ENCODE measurements at places on chromosomes 6 and 20.
A peak's percentile ranks its signal among the peaks of the same experiment; 100 is the strongest.

GRCh38 chr6:69783108-69783507 lies 13.7 kb downstream of the LMBRD1 start:
- DNase-seq, result peak; percentile 23

DNA sequence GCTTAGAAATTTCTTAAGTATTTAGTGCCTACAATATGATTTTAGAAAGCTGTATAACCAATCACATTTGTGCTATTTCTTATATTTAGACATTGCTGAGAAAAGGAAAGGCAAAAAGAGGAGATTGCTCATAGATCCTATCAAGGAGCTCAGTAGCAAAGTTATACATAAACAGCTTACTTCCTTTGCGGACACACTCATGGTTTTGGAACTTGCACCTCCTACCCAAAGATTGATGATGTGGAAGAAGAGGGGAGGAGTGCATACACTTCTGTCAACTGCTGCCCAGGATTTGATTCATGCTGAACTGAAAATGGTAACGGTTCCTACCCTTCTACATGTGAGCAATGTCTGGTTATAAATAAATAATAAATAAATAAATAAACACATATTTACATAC lies 16.7 kb downstream of the RAD21L1 start:
- DNase-seq, result no peak

DNA sequence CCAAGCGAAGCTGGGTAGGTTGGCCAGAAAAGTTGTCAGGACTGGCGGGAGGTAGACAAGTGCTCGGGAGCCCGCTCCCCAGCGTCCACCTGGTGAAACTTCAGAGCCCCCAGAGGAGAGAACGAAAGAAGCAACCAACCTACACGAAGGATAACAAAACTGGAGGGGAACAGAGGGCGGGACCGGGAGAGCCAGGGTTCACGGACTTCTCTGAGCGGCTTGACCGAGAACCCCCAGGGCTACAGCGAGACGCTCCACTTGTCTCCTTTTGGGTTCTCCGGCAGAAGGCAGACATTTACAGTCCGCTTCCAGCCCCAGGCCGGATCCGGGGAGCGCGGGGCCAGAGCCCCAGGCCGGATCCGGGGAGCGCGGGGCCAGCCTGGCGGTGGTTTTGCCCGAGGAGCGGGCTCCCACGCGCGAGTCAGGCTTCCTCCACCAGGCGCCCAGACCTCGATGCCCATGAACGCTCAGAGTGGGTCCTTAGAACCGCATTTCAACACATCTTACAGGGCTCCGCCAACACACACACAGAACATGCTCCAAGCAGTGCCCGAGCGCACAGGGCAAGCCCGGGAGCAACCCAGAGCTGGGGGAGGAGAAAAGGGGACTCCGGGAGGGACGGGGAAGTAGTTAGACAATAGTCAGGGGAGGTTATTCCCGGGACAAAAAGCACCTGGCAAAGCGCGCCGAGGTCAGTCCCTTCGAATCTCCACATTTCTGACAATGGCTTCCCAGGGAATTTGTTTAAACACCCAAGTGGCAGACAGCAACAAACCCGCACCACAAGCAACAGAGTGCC lies 1.1 kb downstream of the PTPRK start:
- DNase-seq, result peak; percentile 36

- no peak for DNase-seq
Measured at GRCh38 chr6:85887461-85887860, 244.8 kb upstream of the SYNCRIP start.

- no peak for DNase-seq
Measured at GRCh38 chr20:23867152-23867776, 12.3 kb downstream of the CST5 start.

DNA sequence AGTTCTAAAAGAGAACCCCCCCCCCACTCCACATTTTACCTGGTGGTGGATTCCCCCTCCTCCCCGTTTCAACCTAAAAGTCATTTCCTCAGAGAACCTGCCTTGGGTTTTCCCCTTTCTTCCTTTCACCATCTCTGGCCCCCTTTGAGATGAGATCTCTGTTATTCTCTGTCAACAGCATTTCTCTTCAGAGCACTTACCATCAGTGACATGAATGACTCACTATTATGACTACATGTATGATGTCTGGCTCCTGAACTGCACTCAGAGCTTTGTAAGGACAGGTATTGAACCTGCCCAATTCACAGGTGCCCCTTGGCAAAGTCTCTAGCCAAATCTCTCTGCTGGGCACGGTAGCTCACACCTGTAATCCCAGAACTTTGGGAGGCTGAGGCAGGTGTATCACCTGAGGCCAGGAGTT lies 61.4 kb upstream of the JARID2 start:
- DNase-seq, result peak; percentile 58

DNA sequence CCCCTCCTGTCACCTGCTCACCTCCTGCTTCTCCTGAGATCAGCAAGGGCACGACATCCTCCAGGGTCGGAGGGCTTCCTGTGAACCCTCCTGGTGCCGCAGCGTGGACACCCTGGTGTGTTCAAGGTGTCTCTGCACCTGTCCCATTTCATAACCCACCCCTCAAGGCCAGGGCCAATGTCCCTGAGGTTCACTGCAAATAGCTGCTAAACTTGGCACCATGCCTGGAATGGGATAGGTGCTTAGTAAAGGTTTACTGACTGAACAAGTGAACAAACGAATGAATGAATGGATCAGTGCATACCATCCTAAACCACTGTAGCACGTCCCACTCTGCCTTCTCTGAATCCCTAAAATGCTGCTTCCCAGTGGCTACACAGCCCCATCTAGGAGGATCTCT lies 35.0 kb downstream of the SIRPA start:
- DNase-seq, result no peak

DNA sequence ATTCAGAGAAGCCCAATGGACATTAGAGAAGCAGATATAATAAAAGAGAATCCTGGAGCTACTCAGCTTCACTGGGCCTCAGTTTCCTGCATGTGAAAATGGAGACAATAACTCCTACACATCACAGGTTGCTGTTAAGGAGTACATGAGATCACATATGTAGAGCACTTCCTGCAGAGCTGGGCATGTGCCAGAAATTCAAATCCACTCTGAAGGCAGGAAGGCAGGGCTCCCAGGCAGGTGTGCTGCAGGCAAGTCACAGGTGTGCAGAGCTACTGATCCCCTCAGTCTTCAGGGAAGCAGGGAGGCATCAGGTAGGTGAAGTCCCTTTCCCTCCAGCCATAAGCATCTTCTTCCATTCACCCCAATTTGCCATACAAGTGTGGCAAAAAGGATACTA lies 48.0 kb downstream of the DST start:
- DNase-seq, result peak; percentile 19

GRCh38 chr6:32843331-32843978 lies 392 bp downstream of the PSMB8 start:
- DNase-seq, result no peak

- no peak for DNase-seq
Measured at GRCh38 chr6:47631797-47632196, 66.6 kb upstream of the ADGRF4 start.

DNA sequence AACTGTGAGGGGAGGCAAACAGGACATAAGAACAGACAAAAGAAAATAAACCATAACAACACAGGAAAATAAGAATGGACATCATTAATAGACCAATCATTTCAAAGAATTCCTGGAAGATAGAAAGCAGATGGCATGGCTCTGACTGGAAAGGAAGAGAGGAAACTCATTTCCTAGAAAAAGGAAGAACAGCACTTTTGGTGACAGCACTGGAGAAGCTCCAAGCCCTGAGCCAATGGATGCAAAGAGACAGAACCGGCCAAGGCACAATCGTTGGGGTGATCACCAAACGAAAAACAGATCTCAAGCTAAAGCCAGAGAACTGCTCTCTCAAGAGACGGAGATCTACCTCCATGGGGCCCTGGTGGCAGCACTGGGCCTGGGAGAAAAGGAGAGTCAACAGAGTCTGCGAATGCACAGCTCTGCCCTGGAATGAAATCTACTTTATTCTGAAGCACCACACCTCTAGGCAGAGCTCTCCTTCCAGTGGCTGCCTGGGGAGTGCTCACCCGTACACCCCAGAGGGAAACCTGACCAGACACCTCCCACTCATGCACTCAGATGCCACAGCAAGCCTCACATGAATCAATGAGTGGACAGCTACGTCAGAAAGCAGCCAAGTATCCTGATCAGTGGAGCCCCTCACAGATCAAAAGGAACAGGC lies 24.2 kb downstream of the KIAA0319 start:
- no peak for DNase-seq

- DNase-seq, result no peak
Measured at GRCh38 chr20:51560550-51561307, 18.2 kb upstream of the NFATC2 start.

DNA sequence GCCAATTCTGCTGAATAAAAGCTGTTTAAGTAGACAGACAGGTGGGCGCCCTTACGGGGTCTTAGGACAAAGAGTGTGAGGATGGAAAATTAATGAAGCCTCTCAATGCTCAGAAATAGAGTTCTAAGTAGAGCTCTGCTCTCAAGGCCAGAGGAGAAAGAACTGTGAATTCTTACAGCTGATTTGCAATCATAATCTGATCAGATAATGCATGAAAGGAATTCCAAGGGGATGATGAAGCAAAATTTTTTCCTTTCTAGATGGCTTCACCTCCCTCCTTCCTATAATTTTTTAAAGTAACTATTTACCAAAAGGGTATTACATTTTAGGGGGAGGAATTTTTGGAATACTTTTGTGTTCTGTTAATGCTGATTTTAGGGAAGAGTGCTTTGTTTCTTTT lies 308.1 kb upstream of the HS3ST5 start:
- DNase-seq, result no peak

- DNase-seq, result no peak
Measured at GRCh38 chr6:7239590-7239948, 73.4 kb downstream of the SSR1 start.

GRCh38 chr20:17304774-17305173 lies 77.9 kb downstream of the PCSK2 start:
- no peak for DNase-seq
